ENCODE measurements at places on chromosomes 7 and 10. TPM values are rescaled to one million over a fixed set of nuclear protein-coding genes. Genes with fewer than 3 reads are reported as not detected.

GRCh38 chr10:43026039-43026973, 50.6 kb upstream of the RET start:
- H3K27ac ChIP-seq: no peak overlapping the region
- peaks cover 7% of the 10 kb centered on the region for H3K4me1 ChIP-seq
- peak; percentile 67 for DNase-seq
- peak overlapping the region; percentile 49 for H3K4me3 ChIP-seq
- peaks cover 20% of the 10 kb centered on the region for H3K27me3 ChIP-seq

CCM2 gene
- 33.8 TPM for total RNA-seq

- H3K36me3 ChIP-seq: no peaks in the 10 kb centered on the region
- H3K4me1 ChIP-seq: no peaks in the 10 kb centered on the region
- no peaks in the 10 kb centered on the region for H3K27me3 ChIP-seq
- DNase-seq: no peak
- no peak overlapping the region for H3K4me3 ChIP-seq
These were observed 21.8 kb upstream of the DGKB start for GRCh38 chr7:14924398-14924797.

DNA sequence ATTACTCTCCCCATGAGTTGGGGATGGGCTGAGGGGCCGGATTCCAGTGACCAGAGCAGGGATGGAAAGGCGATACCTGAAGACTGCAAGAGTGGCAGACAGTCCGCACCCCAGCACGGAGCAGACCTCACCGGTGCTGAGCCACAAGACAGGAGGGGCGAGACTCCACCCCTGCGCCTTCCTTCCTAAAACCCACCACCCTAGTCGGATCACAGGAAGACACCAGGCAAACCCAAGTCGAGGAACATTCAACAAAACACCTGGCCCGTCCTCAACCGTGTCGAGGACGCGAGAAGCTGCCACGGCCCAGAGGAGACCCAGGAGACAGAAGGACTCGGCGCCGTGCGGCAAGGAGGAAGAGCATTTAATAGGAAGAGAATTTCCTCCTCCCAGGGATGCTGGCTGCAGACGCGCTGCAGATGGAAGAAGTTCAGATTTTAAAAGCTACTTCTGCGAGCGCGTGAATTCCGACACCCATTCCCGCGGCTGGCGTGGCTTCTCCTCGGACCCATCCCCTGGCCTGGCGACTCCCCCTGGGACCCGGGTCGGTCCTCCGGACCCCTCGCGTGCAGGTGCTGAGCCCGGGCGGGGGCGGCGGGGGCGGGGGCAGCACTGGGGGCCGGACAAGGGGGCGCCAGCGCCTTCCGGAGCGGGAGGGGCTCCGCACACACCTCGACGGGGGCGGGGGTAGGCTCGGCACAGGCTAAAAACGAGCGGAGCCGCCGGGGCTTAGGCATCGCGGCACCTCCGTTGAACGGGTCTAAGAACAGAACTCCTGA, 563 bp upstream of the UTF1 start:
- no peaks in the 10 kb centered on the region for H3K4me1 ChIP-seq
- H3K27me3 ChIP-seq: peaks cover 71% of the 10 kb centered on the region
- no peaks in the 10 kb centered on the region for H3K36me3 ChIP-seq
- peak overlapping the region; percentile 9 for H3K4me3 ChIP-seq
- no peak overlapping the region for H3K27ac ChIP-seq

GRCh38 chr7:152050547-152050971, 25.1 kb downstream of the GALNT11 start:
- H3K27me3 ChIP-seq: no peaks in the 10 kb centered on the region
- H3K36me3 ChIP-seq: peaks cover 14% of the 10 kb centered on the region
- H3K4me1 ChIP-seq: peaks cover 15% of the 10 kb centered on the region
- H3K4me3 ChIP-seq: no peak overlapping the region

GRCh38 chr10:76034353-76035205, 603.2 kb downstream of the LRMDA start:
- peak overlapping the region; percentile 52 for H3K27ac ChIP-seq
- peaks cover 6% of the 10 kb centered on the region for H3K36me3 ChIP-seq
- DNase-seq: no peak
- H3K4me3 ChIP-seq: peak overlapping the region; percentile 65
- H3K27me3 ChIP-seq: peaks cover 21% of the 10 kb centered on the region

GRCh38 chr7:24463474-24463873, 109.8 kb upstream of the PALS2 start:
- H3K4me3 ChIP-seq: no peak overlapping the region
- H3K36me3 ChIP-seq: no peaks in the 10 kb centered on the region
- no peak overlapping the region for H3K27ac ChIP-seq
- no peaks in the 10 kb centered on the region for H3K4me1 ChIP-seq

- peak overlapping the region; percentile 84 for H3K4me3 ChIP-seq
- no peak for DNase-seq
- H3K4me1 ChIP-seq: peaks cover 18% of the 10 kb centered on the region
- H3K27me3 ChIP-seq: no peaks in the 10 kb centered on the region
- H3K27ac ChIP-seq: peak overlapping the region; percentile 90
- H3K36me3 ChIP-seq: peaks cover 3% of the 10 kb centered on the region
These were observed 731 bp upstream of the CRPPA start for GRCh38 chr7:16422103-16422435.

DNA sequence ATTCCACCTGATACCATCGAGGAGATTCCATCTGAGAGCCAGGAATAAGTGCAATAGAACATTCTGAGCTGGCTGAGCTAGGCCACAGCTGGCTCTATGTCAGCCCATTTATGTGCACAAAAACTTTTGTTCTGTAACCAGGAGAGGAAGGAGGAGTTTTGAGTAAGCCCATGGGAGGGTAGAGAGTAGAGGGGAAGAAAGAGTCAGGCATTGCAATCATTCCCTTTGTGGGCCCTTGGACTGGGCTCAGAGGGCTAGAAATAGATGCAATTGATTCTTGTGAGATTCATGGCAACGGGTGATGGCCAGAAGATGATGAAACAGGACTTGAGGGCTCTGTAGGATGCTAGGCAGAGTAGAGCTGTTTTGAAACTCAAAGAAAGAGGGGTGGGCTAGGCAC, 104.6 kb upstream of the KIF5B start:
- DNase-seq: no peak
- no peaks in the 10 kb centered on the region for H3K27me3 ChIP-seq
- H3K36me3 ChIP-seq: no peaks in the 10 kb centered on the region

PILRA gene
- 2.8 TPM for total RNA-seq

- DNase-seq: no peak
- H3K4me3 ChIP-seq: no peak overlapping the region
- no peaks in the 10 kb centered on the region for H3K36me3 ChIP-seq
- H3K27me3 ChIP-seq: no peaks in the 10 kb centered on the region
These were observed 192.6 kb upstream of the LYZL2 start for GRCh38 chr10:30821994-30822692.

- no peaks in the 10 kb centered on the region for H3K27me3 ChIP-seq
- H3K4me1 ChIP-seq: no peaks in the 10 kb centered on the region
- H3K36me3 ChIP-seq: peaks cover 11% of the 10 kb centered on the region
- no peak overlapping the region for H3K4me3 ChIP-seq
- H3K27ac ChIP-seq: no peak overlapping the region
- DNase-seq: no peak
These were observed 105.7 kb downstream of the HBP1 start for GRCh38 chr7:107274506-107274905.

DNTT gene
- not detected for total RNA-seq

DNA sequence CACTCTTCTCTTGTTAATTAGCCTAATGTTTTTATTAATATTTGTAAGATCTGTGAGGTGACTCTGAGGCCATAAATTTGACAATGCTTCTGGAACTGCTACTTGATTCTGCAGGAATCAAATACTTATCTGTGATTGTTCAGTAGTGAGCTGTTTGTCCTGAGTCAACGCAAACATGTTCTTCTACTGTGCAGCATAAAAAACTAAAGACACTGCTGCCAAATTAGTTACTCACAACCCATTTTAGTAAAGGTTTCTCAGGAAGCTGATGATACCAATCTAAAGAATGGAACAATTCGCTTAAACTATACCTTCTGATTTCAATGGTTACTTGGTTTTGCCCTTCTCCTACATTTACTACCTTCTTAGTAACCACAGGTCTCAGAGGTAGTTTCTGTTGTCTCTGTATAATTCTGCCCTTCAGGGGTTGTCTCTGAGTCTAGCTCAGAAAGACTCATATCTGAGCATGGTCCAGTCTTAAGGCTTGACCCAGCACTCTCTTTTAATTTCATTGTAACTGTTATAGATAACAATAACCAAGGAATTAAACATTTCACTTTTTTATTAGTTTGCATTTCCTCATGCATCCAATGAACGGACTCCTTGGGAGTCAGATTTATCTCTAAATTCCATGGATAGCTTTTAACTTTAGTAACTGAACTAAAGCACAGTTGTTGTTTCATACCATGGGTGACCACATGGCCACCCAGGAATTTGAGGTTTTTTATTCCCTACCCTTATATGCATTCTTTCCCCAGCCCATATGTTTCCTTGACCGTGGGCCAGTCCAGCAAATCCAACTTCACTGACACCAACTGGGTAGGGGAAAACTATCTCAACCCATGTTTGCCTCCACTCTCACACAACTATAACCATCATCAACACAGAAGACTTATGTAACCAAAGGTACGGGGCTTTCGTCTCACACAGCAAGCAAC, 309.5 kb upstream of the TEX47 start:
- H3K4me3 ChIP-seq: no peak overlapping the region
- no peaks in the 10 kb centered on the region for H3K27me3 ChIP-seq
- DNase-seq: no peak

GRCh38 chr7:33554576-33554975, 350.8 kb upstream of the BMPER start:
- H3K27me3 ChIP-seq: no peaks in the 10 kb centered on the region
- H3K4me1 ChIP-seq: no peaks in the 10 kb centered on the region
- no peak for DNase-seq
- H3K4me3 ChIP-seq: no peak overlapping the region
- H3K36me3 ChIP-seq: peaks cover 4% of the 10 kb centered on the region

DNA sequence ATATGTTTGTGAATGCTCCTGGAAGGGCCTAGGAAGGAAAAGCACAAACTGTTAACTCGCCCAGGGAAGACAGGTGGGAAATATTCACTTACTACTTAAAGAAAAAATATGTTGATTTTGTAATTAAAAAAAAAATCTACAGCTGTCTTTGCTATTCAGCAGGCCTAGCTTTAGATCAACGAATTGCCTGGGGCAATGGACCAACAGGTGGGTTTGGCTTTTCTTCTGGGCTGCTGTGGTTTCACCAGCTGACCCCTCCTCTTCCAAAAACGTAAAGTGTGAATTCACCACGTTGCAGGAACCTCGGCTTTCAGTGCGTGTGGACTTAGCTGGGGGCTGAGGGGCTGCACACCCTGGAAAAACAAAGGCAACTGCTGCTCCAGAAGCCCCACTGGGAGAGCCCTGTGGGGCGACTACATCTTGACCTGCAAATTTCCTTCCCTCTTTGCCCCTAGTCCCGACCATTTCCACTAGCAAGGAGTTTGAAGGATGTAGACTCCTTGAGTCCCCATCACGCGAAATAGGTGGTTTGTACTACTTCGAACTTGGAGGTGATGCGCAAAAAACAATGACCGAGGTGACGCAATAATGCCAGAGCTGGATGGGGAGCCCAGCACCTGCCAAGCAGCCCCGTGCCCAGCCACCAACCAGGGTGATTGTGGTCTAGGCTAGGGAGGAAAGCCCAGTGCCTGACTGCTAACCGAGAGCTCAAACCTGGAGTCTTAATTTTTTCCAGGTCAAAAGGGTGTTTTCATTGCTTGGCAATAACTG, 7.4 kb downstream of the PRLHR start:
- H3K36me3 ChIP-seq: no peaks in the 10 kb centered on the region
- H3K4me1 ChIP-seq: no peaks in the 10 kb centered on the region
- no peak for DNase-seq
- peaks cover 74% of the 10 kb centered on the region for H3K27me3 ChIP-seq

GRCh38 chr7:111012799-111013675, 77.9 kb upstream of the LRRN3 start:
- no peaks in the 10 kb centered on the region for H3K36me3 ChIP-seq
- no peak overlapping the region for H3K4me3 ChIP-seq
- H3K4me1 ChIP-seq: peaks cover 7% of the 10 kb centered on the region
- no peak for DNase-seq
- no peaks in the 10 kb centered on the region for H3K27me3 ChIP-seq
- no peak overlapping the region for H3K27ac ChIP-seq

DNA sequence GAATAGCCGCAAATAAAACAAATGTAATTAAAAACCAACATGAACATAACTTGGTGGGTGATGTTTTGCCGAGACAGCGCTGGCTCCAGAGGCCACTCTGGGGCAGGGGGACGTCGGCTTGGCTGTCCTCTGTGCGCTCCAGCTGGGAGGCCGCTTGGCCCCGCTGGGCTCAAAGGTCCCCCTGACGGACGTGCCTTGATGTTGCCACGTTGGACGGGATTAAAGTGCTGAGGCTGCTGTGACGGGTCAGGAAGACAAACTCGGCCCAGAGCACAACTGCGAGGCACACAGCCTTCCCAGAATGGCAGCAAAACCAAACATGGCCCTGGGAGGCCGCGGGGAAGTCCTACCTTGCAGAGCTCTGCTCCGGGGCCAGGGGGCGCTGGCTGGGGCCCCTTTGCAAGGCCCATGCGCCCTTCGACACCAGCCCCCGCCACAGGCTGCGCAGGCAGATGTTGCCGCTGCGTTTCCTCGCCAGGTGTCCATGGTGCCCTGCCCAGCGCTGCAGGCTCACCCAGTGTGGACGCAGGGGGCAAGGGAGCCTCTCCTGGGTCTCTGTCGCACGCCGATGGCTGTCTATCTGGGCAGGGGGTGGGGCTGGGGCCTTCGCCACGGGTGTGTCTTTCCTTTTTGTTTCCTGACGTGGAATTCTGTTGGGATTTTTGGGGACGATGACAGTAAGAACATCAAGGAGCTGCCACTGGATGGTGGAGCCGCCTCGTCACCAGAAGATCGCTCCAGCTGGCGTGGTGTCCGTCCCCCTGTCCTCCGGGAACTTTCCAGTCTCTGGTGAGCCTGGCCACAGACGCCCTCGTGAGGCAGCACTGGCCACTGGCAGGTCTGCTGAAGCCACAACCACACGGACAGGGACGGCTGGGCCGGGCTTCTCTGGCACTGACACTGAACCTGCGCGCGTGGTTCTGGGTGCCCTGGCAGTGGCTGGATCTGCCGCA, 99.6 kb upstream of the DIP2C start:
- H3K4me3 ChIP-seq: peak overlapping the region; percentile 85
- no peaks in the 10 kb centered on the region for H3K4me1 ChIP-seq
- H3K27ac ChIP-seq: peak overlapping the region; percentile 63
- H3K27me3 ChIP-seq: peaks cover 3% of the 10 kb centered on the region
- H3K36me3 ChIP-seq: no peaks in the 10 kb centered on the region
- DNase-seq: peak; percentile 73

EGFR gene
- 44.6 TPM for total RNA-seq

GRCh38 chr7:43458330-43459018, 124.4 kb upstream of the STK17A start:
- H3K27me3 ChIP-seq: peaks cover 18% of the 10 kb centered on the region
- H3K27ac ChIP-seq: no peak overlapping the region
- no peak overlapping the region for H3K4me3 ChIP-seq
- no peak for DNase-seq
- H3K4me1 ChIP-seq: peaks cover 9% of the 10 kb centered on the region

- H3K27me3 ChIP-seq: no peaks in the 10 kb centered on the region
- peaks cover 51% of the 10 kb centered on the region for H3K4me1 ChIP-seq
- H3K4me3 ChIP-seq: no peak overlapping the region
- no peaks in the 10 kb centered on the region for H3K36me3 ChIP-seq
- no peak overlapping the region for H3K27ac ChIP-seq
- DNase-seq: no peak
These were observed 4.4 kb downstream of the CUL1 start for GRCh38 chr7:148702876-148703670.

GRCh38 chr7:21568762-21569161, 25.9 kb downstream of the DNAH11 start:
- no peak for DNase-seq
- H3K27ac ChIP-seq: no peak overlapping the region
- H3K36me3 ChIP-seq: no peaks in the 10 kb centered on the region

Measured in type B pancreatic cell (in vitro differentiated cells).